ENCODE measurements at places on chromosomes 11 and 22.

DNA sequence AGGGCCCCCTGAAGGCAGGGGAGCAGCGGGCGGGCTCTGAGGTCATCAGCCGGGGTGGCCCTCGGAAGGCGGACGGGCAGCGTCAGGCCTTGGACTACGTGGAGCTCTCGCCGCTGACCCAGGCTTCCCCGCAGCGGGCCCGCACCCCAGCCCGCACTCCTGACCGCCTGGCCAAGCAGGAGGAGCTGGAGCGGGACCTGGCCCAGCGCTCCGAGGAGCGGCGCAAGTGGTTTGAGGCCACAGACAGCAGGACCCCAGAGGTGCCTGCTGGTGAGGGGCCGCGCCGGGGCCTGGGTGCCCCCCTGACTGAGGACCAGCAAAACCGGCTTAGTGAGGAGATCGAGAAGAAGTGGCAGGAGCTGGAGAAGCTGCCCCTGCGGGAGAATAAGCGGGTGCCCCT is 50.1 kb upstream of the GCAT start:
- DNase-seq, result no peak

DNA sequence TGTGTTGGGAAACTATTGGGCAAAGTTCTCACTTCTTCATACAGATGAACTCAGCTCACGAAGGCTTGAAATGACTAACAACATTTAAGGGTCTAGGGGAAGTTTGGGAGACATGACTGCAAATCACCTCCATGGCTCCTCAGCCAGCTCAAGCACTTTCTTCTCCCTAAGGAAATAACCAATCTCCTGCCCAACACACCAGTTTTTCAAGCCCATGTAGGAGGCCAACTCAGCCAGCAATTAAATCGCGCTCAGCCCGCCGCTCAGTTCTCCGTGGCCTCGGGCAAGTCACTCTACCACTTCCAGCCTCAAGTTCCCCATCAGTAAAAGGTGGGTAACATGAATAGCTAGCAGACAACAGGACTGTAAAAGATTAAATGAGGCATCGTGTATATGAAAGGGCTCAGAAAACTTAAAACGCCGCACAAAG is 796 bp downstream of the POLDIP3 start:
- no peak for DNase-seq

- no peak for DNase-seq
Measured at GRCh38 chr11:9347100-9347499, 32.7 kb upstream of the TMEM41B start.

DNA sequence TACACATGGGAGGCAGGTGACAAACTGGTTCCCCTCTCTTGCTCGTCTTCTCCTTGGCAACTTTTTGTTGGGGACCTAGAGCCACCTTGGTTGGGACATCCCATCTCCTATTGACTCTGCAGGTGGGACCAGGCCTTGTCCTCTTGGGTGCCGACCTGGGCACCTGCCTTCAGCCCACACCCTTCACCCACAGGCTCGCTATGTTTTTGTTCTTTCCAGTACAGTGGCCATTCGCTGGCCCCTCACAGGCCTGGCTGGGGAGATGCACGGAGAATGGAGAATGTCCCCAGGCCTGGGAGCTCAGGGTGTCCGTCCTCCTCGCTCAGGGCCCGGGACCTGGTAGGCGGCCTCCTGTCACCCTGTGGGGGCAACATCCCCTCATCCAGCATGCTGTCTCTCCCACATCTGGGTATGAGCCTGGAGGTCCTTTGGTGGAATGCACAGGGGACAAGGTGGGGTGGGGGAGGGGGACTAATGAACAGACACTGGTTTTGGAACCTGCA is 14.9 kb upstream of the OMP start:
- no peak for DNase-seq

- DNase-seq, result no peak
Measured at GRCh38 chr11:116576526-116576925, 196.3 kb downstream of the BUD13 start.

DNA sequence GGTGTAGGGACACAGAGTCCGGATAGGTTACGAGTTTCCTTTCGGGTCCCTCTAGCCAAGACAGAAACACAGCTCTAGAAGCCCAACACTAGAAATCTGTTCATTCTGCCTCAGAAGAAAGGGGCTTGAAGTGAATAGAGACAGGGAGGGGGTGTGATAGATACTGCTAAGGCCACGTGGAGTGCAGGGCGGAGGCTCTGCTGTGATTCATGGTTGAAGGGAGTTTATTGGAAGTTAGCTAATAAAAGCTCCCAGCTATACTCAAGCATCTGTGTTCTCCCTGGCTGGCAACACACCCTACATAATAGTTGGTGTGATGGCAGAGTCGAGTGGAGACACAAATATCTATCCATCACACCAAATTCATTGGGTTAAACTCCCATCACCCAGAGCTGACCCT is 337.4 kb downstream of the CADM1 start:
- DNase-seq, result no peak

DNA sequence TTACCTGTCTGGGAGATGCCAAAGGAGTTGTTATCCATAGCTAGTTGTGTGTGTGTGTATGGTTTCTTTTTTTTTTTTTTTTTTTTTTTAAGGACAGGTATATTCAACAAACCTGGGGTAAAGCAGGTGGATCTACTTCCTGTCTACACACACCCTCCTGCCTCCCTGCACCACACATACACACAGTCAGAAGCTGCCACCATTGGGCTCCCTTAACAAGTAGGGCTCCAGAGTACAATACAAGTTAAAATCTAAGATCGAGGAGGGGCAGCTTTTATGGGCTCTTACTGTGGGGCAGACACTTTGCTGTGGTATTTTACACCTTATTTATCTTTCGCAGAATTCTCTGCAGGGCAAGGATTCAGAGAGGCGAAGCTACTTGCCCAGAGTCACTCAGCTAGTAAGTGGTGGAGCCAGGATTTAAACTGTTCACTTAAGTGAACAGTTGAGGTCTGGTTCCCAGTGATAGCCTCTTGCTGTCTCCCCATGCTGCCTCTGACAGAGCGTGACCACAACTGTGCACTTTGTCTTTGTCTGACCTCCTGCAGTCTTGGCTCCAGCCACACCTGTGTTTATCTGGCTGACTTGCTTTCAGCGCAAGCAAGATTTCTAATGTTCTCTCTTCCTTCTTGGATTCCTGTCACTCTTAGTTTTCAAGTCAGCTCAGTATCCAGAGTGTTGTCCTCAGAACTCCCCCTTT is 135.0 kb downstream of the CSNK2A3 start:
- DNase-seq, result no peak

- DNase-seq, result no peak
Measured at GRCh38 chr11:76161261-76161961, 44.9 kb downstream of the WNT11 start.

DNA sequence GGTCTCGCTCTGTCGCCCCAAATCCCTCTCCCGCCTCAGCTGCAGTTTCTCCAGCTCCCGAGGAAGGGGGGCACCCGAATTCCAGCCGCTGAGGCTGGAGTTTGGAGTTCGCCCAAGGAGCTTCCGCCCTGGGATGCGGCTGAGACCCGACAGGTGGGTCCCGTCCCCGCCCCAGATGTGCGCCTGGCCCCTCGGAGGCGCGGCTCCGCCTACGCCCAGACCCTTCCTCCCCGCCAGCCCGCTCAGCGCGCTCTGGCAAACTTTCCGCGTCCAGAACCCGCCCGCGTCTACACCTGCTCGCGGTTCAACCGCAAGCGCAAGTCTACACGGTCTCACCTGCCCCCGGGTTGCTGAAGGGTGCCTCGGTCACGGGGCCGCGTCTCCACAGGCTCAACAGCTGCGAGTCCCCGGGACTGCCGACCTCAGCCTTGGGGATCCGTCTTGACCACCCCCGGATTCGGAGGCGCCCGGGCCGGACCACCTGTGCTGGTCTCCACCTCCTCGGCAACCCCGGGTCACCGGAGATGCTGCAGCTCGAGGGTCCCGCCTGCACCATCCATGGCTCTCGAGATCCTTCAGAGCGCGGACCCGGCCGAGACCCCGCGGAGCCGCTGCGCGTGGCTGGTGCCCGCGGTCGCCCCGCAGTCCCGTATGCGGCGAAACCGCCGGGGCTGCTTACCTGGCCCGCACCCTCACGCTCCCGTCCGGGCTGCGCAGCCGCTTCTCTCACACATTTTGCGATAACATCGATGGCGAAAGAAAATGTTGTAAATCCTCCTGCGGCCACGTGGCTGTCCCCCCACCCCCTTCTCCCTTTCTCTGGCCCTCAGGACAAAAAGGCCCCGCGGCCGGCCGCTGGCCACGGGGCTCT is 63.6 kb downstream of the NFAM1 start:
- no peak for DNase-seq

DNA sequence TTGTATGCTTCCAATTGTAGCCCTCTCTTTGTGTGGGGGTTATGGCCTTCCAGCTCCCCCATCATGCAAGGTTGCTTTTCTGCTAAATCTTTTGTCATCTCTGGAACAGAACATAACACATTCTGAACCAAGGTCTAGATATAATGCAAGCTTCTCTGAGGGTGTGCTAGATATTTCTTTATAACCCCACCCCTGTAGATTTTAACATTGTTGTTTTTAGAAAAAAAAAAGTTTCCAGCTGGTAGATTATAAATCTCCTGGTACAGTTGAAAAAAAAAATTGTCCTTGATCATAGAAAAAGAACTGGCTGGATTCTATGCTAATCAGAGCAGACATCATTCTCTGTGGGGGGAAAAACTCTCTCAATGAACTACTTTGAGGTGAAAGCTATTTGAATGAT is 363.3 kb downstream of the METTL15 start:
- no peak for DNase-seq

- DNase-seq, result no peak
Measured at GRCh38 chr22:28005513-28005912, 86.5 kb upstream of the PITPNB start.

DNA sequence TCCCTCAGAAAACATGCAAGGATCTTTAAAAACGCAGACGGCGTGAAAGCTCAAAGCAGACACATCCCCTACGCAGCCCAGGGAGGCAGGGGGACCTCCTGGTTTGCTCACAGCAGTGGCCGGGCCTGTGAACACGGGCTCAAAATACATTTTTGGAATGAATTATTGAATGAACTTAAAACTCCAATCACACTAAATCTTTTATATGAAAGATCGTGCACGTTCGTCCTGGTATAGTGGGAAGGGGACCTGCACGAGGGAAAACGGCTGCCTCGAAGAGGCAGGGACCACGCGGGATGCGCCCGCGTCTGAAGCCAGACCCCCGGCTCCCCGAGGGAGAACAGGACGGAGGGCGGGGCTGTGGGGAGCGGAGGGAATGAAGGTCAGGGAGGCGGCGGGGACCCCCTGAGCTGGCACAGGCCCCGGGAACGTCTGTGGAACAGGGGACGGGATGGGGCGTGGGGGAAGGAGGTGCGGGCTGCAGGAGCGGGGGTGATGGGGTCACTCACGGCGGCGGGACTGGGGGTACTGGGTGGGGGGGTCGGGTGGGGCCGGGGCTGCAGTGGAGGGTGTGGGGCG is 1.3 kb upstream of the PANX2 start:
- no peak for DNase-seq

DNA sequence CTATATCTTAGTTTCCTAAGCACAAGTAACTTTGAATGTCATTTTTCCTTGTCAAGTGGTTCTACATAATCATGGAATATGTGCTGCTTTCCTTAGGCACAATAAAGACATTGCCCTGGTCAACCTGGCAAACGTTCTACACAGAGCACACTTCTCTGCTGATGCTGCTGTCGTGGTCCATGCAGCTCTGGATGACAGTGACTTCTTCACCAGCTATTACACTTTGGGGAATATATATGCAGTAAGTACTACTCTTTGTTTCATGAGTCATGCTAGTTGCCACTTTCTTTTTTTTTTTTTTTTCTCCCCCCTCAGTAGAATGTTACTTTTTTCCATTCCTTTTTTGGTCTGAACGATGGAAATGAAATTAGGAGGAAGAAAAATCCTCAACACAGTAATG is 38.5 kb downstream of the TTC17 start:
- no peak for DNase-seq

DNA sequence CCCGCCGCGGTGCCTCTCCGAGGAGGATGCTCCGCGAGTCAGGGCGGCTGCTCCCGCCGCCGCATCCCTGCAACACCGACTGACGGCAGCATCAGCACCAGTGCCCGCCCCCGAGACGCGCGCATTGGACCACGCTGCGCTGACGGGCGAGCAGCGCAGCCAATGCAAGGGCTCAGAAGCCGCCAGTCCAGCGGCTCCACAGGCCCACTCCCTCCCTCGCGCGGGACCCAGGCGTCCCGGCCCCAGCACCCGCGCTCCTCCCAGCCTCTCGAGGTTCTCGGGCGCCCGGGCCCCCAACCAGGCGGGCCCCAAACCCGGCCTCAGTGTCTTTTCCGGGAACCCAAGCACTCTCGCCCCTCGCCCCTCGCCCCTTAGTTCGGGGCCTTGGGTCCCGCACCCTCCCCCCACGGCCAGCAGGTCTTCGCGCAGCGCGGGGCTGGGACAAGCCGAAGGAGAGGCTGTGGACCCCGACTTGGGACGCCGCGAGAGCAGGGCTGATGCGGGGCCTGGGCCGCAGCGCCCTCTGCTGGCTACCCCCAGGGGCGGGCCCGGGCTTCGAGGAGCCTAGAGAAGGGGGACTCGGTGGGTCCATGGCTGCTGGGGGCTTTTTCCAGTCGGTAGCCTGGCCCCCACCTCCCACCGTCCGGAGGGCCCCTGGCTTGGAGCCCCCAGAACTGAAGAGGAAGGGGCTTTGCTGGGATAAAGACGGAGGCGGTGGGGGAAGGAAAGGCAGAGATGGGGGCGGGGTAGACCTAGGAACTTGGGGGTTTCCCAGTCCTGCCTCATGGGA is at the start of gene NRXN2:
NRXN2 (minus strand) TSS at position 81 of the 790 bp plus-strand sequence. CDS start 9,498 bp downstream, outside the sequence.
- peak; percentile 38 for DNase-seq

GRCh38 chr11:43269254-43269918 is 42.4 kb upstream of the API5 start:
- no peak for DNase-seq

- DNase-seq, result no peak
Measured at GRCh38 chr22:32204040-32204855, 625 bp downstream of the RFPL2 start.

DNA sequence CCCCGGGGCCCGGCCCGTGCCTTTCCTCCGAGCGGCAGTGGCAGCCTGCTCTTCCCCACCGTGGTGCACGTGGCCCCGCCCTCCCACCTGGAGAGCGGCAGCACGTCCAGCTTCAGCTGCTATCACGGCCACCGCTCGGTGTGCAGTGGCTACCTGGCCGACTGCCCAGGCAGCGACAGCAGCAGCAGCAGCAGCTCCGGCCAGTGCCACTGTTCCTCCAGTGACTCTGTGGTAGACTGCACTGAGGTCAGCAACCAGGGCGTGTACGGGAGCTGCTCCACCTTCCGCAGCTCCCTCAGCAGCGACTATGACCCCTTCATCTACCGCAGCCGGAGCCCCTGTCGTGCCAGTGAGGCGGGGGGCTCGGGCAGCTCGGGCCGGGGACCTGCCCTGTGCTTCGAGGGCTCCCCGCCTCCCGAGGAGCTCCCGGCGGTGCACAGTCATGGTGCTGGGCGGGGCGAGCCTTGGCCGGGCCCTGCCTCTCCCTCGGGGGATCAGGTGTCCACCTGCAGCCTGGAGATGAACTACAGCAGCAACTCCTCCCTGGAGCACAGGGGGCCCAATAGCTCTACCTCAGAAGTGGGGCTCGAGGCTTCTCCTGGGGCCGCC is 11.9 kb downstream of the C22orf31 start:
- DNase-seq, result no peak

Data from brain pericyte (primary cell).